ENCODE measurements at places on chromosomes 5 and 9.

DNA sequence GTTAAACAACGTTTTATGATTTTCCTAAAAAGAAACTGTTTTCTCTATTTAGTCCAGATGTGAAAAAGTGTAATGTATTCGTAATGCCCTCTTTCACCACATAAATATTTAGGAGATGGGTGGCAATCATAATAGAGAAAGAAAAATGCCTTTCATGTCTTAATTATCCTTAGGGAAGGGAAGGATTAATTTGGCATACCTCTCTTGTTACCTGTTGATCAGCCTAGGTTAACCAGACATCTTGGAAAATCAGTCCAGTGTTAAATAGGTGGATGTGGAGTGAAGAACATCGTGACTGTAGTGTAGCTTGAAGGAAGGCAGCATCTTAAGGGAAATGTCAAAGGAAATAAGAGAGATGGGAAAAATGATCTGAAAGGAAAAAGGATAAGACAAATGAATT lies 76.2 kb downstream of the NNT start:
- no peak for DNase-seq

- DNase-seq = peak; percentile 98
Measured at GRCh38 chr9:33151007-33151557, 16.1 kb downstream of the B4GALT1 start.

DNA sequence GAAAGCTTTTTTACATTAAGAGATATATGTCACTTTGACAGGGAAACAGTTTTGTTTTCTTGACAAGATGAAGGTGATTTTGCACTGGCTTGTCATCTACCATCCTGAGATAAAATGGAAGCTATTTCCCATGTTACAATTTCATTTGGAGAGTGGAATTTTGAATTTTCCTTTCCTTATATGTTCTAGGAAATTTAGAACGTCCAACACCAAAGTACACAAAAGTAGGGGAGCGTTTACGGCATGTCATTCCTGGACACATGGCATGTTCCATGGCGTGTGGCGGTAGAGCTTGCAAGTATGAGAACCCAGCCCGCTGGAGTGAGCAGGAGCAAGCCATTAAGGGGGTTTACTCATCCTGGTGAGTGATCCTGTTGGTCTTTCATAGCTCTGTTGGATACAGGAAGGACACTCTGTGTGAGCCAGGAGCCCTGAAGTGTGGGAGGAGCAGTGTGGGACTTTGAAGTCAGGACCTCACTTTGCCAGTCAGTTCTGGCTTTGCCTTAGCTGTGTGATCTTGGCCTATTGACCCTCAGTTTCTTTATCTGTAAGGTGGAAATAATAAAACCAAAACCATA lies 887 bp downstream of the PTPDC1 start:
- DNase-seq = peak; percentile 67

DNA sequence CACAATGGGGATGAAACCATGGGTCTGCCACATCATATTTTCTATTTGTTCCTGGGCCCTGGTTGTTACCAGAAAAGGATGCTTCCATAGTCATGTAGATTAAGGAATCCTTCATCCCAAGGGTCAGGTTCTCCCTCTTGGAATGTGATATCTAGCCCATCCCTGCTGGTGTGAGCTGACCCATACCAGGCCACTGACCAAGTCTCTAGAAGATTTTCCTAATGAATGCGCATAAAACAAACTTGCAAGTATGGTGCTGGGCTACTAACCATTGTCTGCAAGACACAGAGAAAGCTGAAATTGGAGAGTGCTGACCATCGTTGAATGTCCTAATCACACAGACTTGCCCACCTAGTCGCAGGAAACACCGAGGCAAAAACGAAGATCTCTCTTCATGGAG lies 972.6 kb downstream of the EFNA5 start:
- no peak for DNase-seq

- peak; percentile 49 for DNase-seq
Measured at GRCh38 chr9:78884611-78885150, 587.8 kb downstream of the PSAT1 start.

GRCh38 chr5:155943516-155944407 lies 383.2 kb upstream of the SGCD start:
- DNase-seq = peak; percentile 78

DNA sequence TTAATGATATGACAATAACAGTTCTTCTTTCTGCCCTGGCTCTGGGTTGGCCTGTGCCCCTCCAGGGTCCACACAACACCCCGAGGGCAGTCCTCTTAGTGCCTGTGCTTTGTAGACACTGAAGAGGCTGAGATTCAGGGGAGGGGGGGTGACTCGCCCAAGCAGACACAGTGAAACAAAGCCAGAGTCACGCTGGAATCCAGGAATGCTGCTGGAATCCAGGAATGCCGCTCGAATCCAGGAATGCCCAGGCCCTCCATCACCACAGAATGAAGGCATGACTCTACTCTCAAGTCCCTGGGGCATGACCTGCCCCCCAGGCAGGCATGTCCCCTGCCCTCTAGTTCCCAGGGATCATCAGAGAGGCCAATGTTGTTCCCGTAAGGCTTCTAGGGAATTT lies 73.1 kb downstream of the LRSAM1 start:
- peak; percentile 92 for DNase-seq

Data from fibroblast of upper back skin (primary cell).